ENCODE measurements at places on chromosomes 2 and 18.

DNA sequence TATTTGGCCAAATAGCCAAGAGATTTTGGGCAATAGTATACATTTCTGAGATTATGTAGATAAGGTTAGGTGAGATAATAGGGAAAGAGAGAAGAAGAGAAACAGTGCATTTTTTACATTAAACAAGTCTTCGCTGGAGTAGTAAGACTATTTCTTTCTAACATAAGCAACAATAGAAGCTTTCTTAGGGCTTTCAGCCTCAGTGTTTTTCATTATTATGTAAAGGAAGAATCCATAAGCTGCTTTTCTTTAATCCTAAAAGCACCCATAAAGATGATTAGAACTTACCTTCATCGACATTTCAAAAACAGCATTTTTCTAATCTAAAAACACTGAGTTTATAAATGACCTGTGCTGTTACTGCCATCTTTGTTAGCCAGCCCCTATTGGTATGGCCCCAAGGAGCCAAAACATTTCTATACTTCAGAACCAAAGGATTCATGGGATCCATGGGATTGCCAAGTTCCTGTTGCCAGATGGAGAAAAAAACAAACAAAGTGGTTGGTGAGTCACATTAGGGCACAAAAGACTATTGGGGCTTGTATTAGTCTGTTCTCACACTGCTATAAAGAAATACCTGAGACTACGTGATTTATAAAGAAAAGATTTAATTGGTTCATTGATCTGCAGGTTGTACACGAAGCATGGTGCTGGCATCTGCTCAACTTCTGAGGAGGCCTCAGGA is 88.2 kb downstream of the SCG2 start:
- DNase-seq, result peak; percentile 37

DNA sequence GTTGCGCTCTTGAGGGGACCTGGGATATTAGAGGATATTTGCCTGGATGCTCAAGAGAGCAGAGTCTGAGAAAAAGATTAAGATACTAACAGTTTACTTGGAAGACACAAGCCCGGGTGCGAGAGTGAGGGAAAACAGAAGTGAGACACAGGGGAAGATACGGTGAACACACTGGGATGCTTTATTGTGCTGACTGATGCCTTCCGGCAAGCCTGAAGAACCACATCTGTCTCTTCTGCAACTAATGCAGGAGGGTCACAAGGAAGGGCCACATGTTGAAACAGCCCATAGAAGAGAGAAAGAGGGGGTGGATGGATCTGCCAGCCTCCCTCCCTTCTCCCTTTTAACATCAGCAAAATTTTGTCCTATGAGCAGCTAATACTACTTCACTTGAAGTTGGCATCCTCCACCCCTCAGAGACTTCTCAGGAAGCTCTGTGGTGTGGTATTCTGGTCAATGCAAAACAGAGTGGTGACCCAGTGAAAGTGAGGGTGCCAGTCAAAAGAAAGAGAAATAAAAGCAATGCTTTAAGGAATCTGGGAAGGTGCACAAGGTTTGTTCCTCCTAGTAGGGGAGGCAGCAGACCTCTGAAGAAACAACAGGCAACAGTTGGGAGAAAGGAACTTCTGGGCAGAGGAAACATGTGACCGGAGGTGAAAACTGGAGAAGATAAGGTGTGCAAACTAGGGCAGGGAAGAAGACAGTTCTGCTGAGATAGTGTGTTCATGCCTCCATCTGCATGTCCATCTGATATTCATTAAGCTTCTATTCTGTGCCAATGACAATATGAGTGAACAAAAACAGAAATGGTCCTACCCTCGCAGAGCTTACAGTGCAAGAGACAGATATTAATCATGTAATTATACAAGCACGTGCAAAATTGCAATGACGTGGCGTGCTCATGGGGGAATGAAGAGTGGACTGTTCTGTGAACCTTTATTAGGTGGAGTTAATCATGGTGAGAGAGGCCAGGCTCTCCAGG is 107.1 kb downstream of the LYPD6B start:
- DNase-seq, result peak; percentile 14

GRCh38 chr2:195667974-195668373 is 10.9 kb downstream of the SLC39A10 start:
- DNase-seq, result no peak

GRCh38 chr18:60888071-60888624 is 445.1 kb upstream of the CDH20 start:
- DNase-seq, result no peak

DNA sequence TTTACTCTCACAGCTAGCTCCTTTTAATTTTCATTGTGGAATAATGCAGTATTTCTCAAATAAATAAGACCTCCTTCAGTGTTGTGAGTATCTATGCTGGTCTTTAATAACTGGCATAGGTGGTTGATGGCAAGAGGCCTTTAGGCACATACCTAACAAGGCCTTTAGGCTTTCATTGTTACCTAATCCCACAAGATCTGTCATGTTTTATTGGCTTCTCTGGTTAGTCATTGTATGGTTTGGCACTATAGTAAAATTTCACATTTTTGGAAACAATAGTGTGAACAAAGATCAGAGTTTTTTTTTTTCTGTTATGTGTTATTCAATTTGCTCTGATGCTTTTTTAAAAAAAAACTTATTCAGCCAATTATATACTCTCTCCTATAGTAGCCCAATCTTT is 89.8 kb upstream of the NEUROD1 start:
- peak; percentile 51 for DNase-seq
